ENCODE measurements at places on chromosomes 4 and X.

GRCh38 chrX:19075754-19076153 lies 46.5 kb downstream of the ADGRG2 start:
- no peak for DNase-seq

GRCh38 chr4:48899432-48899749 lies 7.2 kb downstream of the OCIAD2 start:
- no peak for DNase-seq

- DNase-seq: no peak
These were observed 1.1 kb downstream of the ELK1 start for GRCh38 chrX:47649271-47649670.

- no peak for DNase-seq
These were observed 676.9 kb downstream of the SMARCA1 start for GRCh38 chrX:128846385-128846784.

- DNase-seq: no peak
These were observed 83.9 kb downstream of the MTNR1A start for GRCh38 chr4:186471441-186471840.

GRCh38 chrX:123927845-123928244 lies 33.7 kb upstream of the STAG2 start:
- DNase-seq: no peak

DNA sequence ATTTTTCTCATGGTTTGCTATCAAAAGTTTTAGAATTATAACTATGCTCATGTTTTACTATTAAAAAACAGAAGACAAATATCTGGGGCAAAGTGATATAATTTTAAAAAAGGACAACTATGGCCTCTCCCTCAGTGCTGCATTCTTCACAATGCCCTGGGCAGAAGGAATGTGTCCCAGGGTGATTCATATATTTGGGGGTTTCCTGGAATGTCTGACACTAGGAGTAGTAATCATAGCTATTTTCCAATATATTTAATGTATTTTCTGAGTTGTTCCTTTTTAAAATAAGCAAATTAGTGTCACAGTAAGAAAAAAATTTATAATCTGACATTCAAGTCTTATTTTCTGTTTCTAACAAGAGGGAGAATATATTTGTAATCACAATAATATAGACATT lies 281.7 kb downstream of the UNC5C start:
- no peak for DNase-seq

- no peak for DNase-seq
These were observed 92.7 kb downstream of the TBL1X start for GRCh38 chrX:9557521-9557920.

DNA sequence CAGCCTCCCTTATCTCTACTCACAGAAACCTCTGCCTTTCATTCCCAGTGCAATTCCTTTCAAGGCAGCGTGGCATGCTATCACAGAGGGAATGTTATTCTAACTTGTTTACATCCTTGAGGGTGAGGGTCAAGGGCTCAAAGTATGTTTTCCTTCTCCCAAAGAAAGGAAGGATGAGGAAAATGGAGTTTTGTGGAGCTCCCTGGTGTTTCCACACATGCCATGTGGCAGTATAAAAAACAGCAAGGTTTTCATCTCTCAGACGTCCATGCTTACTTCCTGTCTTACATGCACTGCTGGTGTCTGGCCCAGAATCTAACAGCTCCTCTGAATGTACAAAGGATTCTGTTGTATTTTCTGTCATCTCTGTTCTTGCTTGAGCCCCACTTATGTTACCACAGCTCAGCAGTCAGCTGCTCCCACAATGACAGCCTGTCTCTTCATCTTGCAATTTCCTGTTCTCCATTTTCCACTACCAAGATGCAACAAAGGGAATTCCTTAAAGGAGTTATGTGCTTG lies 128.0 kb downstream of the SNCA start:
- DNase-seq: no peak

DNA sequence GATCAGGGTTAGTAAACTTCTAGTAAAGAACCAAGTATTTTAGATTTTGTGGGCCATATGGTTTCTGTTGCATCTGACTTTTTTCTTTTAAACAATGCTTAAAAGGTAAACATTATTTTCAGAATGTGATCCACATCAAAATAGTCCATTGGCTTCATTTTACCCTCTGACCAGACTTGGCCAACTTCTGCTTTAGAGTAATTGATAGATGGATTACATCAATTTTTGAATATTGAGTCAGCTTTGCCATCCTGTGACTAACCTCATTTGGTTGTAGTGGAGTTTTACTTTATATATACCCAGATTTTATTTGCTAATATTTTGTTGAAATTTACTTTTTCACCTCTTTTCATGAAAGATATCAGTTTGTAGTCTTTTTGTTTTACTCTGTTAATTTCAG lies 559.8 kb downstream of the TLL1 start:
- no peak for DNase-seq

DNA sequence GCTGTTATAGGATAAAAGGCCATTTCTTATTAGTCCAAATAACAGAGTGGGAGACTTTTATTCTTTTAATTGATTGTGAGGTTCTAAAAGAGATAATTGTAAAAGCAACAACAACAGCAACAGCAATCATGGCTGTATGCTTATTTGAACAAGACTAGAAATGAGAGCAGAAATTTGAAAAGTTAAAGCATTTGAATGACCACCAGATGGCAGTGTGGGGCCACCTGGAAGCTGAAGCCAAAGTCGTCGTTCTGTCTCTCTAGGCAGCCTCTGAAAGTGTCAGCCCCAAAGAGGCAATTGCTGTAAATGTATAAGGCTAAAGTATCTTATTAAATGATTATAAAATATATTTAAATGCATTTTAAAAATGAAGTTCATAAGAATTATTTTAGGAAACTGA lies 42.2 kb downstream of the SH2D1A start:
- peak; percentile 16 for DNase-seq

DNA sequence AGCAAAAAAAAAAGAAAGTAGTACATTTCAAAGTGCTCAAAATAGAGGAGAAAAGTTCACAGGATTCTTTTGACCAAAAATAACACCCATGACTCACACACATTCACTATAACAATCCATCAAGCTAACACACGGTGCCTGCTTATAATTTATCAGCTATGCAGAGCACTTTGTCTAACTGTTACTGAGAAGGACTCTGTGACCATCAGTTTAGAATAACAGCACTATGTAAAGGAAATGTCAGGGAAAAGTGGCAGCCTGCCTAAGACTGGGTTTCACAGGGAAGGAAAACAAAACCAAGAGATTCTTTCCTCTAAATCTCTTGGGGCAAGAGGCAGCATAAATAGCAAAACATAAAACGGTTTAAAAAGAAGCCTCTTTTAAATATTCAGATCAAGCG lies 54.8 kb downstream of the CCDC149 start:
- DNase-seq: no peak

DNA sequence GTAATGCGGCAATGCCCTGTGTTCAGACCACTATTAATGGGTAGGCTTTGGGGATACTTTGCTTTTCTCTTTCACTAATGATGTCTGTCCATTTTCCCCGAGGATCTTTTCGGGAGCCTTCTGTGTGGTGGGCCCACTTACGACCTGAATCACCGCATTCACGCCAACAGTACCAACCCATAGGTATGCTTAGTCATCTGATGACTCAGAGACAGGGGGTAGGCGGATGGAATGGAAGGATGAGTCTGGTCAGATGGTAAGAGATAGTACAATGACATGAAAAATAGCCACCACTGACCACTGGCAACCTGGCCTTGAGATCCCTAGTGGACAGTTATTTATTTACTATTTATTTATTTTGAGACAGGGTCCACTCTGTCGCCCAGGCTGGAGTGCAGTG lies 76.0 kb upstream of the DHRSX start:
- no peak for DNase-seq

GRCh38 chr4:23235628-23236390 lies 543.1 kb downstream of the GBA3 start:
- no peak for DNase-seq

GRCh38 chr4:8735236-8736089 lies 136.2 kb downstream of the HMX1 start:
- DNase-seq: no peak

DNA sequence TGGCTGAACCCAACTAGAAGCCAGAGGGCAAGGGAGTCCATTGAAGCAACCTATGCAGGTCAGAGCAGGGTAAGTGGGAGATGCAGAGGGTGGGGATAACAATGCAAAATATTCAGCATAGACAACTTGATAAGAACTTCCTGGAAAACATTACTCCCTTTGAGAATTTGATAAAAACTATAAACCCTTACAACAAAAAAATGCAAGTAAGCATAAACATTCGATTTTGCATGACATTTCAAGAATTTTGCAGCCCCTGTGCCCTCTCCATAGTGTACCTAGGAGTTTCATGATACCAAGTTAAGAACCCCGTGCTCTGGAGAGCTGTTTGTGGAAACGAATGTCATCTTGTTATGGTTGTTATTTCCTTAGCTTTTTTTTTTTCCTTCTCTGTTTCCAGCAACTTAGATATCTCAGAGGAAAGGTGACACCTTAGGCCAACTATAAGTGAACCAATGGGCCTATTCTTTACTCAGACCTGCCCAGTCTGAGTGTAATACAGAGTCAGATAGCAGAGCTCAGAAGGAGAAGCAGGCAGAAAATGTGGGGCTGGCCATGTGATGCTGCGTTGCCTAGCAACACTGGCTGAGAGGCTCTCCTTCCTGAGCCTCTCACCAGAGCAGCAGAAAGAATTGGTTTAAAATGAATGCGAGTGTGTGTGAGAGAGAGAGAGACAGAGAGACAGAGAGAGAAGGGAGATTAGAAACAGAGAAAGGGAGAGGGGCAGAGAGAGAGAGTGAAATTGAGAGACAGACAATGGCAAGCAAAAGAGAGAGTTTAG lies 36.7 kb upstream of the GABRQ start:
- no peak for DNase-seq

DNA sequence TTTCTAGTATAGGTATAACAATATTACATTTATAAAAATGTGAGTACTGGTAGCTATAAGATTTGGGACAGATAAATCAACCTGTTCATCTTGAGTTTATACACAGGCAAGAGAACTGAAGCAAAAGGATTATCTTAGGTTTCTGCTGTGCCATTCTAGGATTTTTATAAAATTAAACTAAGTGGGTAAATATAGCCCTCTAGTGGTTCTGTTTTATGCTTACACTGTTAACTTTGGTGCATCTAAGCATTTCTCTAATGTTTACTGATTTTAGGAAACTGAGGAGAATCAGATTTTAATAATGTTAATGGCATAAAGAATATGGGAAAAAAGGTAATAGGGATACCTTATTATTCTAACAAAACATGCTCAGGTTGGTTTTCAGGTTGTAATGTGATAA lies 1.1 kb upstream of the RRH start:
- DNase-seq: no peak

DNA sequence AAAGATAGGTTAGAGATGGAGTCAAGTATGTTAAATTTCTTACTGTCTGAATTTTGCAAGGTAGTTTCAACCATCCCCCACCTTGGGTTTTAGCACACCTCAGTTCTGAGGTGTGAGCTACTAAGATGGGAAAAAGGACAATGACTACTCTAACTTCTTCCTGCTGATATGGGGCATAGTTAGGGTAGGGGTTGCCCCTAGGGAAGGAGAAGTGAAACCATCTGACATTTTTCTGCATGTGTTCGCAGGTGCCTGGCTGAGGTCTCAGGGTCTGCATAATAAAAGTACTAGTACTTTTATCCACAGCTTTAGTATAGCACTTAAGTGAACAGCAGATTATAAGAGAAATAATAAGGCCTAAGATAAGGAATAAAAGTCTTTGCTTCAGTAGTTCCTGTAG lies 129.5 kb upstream of the CYSLTR1 start:
- no peak for DNase-seq

DNA sequence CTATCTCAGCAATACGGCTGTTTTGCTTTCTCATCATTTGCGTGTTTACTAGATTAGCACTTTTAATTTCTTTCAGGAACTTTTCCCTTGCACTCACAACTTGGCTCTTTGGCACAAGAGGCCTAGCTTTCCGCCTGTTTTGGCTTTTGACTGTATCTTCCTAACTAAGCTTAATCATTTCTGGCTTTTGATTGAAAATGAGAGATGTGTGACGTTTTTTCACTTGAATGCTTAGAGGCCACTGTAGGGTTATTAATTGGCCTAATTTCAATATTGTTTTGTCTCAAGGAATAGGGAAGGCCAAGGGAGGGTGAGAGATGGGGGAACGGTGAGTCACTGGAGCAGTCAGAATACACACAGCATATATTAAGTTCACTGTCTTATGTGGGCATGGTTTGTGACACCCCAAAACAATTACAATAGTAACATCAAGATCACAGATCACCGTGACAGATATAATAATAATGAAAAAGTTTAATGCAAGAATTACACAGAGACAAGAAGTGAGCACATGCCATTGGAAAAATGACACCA lies 27.3 kb downstream of the MND1 start:
- DNase-seq: no peak
